Brain pericyte (primary cell): ENCODE measurements at places on chromosomes 3 and 15.
A peak's percentile ranks its signal among the peaks of the same experiment; 100 is the strongest.

GRCh38 chr3:9217784-9218513 lies 31.5 kb downstream of the SRGAP3 start:
- DNase-seq, result no peak

DNA sequence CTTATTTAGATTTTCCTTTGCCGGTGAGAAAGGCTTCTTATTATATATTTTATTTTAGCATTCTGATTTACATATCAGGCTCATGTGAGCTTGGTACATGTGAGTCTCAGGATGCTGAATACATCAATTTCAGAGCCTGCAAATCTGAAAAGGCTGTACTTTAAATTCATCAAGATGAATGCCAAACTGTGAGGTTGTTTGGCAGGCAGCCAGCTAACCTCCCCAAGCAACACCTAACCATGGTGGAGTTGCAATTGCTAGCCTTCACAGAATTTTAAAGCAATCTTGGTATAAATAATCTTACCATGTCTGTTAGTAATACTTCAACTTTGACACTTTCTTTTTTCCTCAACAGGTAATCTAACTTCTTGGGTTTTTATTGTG lies 252.5 kb downstream of the CDIN1 start:
- no peak for DNase-seq

- DNase-seq, result no peak
These were observed 24.4 kb downstream of the PTPN23 start for GRCh38 chr3:47404955-47405790.

GRCh38 chr3:71503525-71504249 lies 79.8 kb downstream of the FOXP1 start:
- DNase-seq, result no peak

DNA sequence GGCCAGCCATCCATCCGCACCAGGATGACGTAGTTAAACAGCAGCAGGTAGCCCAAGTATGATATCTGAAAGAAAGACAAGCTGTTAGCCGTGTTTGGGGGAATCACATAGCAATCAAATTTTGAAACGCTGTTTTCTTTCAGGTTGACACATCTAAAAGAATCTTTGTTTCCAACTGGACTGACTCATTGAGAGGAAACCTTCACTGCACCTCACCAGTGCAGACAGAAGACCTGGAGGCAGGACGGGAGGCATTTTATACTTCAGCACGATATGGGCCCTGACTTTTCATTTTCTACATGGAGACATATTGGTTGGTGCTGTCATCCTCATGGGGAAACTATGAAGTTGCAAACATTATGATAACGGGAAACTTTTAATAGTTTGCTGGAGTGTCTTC lies 44.2 kb upstream of the MTMR10 start:
- no peak for DNase-seq

DNA sequence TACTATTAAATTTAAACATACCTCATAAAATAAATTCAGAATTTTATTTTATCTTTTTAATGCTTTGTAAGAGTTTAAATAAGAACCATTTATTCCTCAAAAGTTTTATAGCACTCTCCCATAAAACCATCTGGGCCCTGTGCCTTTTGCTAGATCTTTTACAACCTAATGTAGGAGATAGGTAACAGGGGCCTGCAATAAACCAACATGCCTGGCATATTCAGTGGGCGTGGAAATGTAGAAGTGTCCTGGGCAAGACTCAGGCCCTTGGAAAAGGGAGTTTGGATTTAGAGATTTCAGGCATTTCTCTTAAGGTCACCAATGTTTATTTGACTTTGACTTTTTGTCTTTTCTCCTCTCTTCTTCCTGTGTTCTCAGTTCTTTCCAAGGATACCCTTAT lies 46.4 kb downstream of the POMGNT2 start:
- no peak for DNase-seq

GRCh38 chr15:46127361-46127874 lies 492.6 kb downstream of the SQOR start:
- DNase-seq, result no peak

GRCh38 chr3:65955792-65956477 lies 82.8 kb downstream of the MAGI1 start:
- peak; percentile 21 for DNase-seq

GRCh38 chr3:42804831-42805132 lies 492 bp upstream of the HIGD1A start:
- no peak for DNase-seq

DNA sequence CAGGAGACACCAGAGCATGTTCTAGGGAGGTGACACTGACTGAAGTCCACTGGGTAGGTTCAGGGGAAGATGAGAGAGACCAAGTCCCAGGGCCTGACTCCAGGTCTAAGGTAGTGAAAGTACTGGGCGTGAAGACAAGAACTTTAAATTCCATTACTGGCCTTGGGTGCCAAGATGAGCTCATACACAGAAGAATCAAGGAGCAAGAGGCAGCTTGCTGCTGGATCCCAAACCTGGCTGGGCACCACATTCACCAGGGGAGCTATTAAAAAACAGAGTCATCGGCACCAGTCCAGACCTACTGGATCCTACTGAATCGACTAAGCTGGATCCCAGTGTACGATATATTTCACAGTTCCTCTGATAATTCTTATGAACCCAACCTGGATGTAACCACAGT lies 42.1 kb upstream of the ATG7 start:
- no peak for DNase-seq
